Upper lobe of left lung (tissue), 6 donors: ENCODE measurements at places on chromosomes 4 and X. TPM values are rescaled to one million over a fixed set of nuclear protein-coding genes. Genes with fewer than 3 reads are reported as not detected.

GRCh38 chrX:134338527-134338926, 101.5 kb downstream of the CCDC160 start:
- no peak overlapping the region for H3K27ac ChIP-seq
- H3K4me1 ChIP-seq = no peaks in the 10 kb centered on the region
- DNase-seq = no peak
- no peaks in the 10 kb centered on the region for H3K36me3 ChIP-seq
- no peaks in the 10 kb centered on the region for H3K27me3 ChIP-seq
- H3K4me3 ChIP-seq = no peak overlapping the region

- H3K36me3 ChIP-seq = no peaks in the 10 kb centered on the region
- no peak for DNase-seq
- H3K4me3 ChIP-seq = no peak overlapping the region
- no peak overlapping the region for H3K27ac ChIP-seq
Measured at GRCh38 chr4:48660347-48660746, 119.7 kb downstream of the FRYL start.

The IQCM gene
- total RNA-seq = not detected

GRCh38 chrX:28787206-28787605, 200.0 kb downstream of the IL1RAPL1 start:
- no peaks in the 10 kb centered on the region for H3K36me3 ChIP-seq
- DNase-seq = no peak
- no peak overlapping the region for H3K27ac ChIP-seq
- H3K27me3 ChIP-seq = no peaks in the 10 kb centered on the region
- H3K4me3 ChIP-seq = no peak overlapping the region

The HTN1 gene
- total RNA-seq = not detected

GRCh38 chr4:94253036-94253435, 45.4 kb downstream of the SMARCAD1 start:
- no peak for DNase-seq
- H3K4me1 ChIP-seq = no peaks in the 10 kb centered on the region
- no peak overlapping the region for H3K4me3 ChIP-seq
- H3K27me3 ChIP-seq = no peaks in the 10 kb centered on the region
- no peak overlapping the region for H3K27ac ChIP-seq
- peaks cover 46% of the 10 kb centered on the region for H3K36me3 ChIP-seq

GRCh38 chrX:52410439-52411394, 41.9 kb downstream of the XAGE2 start:
- no peak overlapping the region for H3K4me3 ChIP-seq
- DNase-seq = peak; percentile 2
- H3K27me3 ChIP-seq = no peaks in the 10 kb centered on the region
- H3K27ac ChIP-seq = peak overlapping the region; percentile 56
- H3K36me3 ChIP-seq = no peaks in the 10 kb centered on the region

DNA sequence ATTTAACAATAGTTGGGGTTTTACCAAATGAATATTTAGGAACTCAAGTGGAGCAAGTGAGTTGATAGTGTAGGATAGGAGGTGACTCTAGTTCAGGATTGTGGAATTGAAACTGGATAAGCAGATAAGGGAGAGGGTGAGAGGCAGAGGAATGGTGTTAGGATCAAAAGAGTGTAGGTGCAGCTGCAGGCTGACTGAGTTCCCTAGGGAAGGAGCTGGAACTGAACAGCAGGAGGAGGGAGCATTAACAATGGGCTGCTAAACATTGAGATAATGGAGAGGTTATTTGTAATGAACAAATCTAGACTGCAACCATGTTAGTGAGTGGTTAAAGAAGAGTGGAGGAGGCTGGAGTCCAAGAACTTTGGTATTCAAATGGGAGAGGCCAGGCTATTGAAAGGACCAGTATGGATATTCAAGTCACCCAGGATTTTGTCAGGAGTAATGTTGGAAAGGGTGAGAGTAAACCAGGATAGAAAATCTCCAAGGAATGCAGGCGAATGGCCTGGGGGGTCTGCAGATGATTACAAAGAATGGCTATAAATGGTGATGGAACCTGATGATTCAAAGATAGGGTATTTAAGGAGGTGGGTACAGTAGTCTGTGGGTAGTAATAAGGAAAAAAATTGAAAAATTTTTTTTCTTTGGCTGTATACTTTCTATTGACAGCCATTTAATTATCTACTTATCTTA, 497.1 kb upstream of the TENM3 start:
- no peak overlapping the region for H3K27ac ChIP-seq
- no peaks in the 10 kb centered on the region for H3K36me3 ChIP-seq
- no peaks in the 10 kb centered on the region for H3K4me1 ChIP-seq
- H3K4me3 ChIP-seq = no peak overlapping the region

DNA sequence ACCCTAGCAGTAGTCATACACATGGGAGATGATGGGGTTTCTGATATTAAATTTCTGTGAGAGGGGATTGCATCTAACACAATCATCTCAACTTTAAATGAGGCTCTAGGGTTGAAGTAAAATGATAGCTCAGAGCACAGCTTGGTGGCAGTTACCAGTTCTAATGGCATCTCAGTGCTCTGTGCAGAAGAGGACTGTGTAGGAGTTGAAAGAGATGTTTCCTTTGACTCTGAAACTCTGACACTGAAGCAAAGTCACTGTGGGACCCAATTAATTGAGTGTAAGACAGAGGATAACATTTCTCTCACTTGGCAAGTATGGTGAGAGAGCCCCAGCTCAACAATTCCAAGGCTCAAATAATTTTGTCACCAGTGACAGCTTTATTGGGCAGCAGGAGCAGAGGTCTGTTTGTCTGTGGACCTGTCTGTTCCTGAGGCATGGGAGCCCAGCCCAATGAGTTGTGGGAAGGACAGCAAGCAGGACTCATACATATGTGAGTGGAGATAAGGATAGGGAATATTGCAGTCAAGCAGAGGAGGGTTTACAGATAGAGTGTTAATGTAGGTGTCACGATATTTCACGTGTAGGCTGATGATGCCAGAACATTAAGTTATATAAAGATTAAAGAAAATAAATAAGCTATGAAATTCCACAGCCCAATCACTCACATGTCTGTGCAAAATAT, 76.7 kb upstream of the NAF1 start:
- no peaks in the 10 kb centered on the region for H3K4me1 ChIP-seq
- no peaks in the 10 kb centered on the region for H3K27me3 ChIP-seq
- no peak overlapping the region for H3K27ac ChIP-seq
- H3K36me3 ChIP-seq = no peaks in the 10 kb centered on the region

- DNase-seq = no peak
- no peak overlapping the region for H3K27ac ChIP-seq
- no peaks in the 10 kb centered on the region for H3K27me3 ChIP-seq
Measured at GRCh38 chr4:3672465-3672831, 93.7 kb upstream of the ADRA2C start.

- H3K27me3 ChIP-seq = no peaks in the 10 kb centered on the region
- no peak overlapping the region for H3K4me3 ChIP-seq
- H3K27ac ChIP-seq = no peak overlapping the region
- no peak for DNase-seq
- H3K4me1 ChIP-seq = no peaks in the 10 kb centered on the region
Measured at GRCh38 chr4:84672177-84672576, 89.2 kb downstream of the CDS1 start.

DNA sequence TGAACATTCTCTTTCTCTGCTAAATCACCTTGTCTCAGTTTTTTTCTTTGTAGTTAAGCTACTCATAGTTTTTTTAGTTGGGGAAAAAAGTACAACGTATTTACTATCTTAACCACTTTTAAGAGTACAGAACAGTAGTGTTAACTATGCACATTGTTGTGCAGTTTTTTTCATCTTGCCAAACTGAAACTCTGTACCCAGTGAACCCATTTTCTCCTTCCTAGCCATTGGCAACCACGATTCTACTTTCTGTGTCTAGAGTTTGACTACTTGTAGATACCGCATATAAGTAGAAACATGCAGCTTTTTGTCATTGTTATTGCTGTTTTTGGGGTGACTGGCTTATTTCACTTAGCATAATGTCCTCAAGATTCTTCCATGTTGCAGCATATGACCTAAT, 10.0 kb downstream of the N4BP2 start:
- DNase-seq = no peak
- H3K27me3 ChIP-seq = no peaks in the 10 kb centered on the region
- H3K27ac ChIP-seq = no peak overlapping the region
- no peak overlapping the region for H3K4me3 ChIP-seq

The PDGFRA gene
- total RNA-seq = 75.1 TPM

GRCh38 chr4:188903986-188904385, 764.7 kb downstream of the TRIML1 start:
- no peaks in the 10 kb centered on the region for H3K27me3 ChIP-seq
- no peaks in the 10 kb centered on the region for H3K4me1 ChIP-seq
- no peak overlapping the region for H3K4me3 ChIP-seq
- no peak for DNase-seq
- H3K27ac ChIP-seq = no peak overlapping the region

DNA sequence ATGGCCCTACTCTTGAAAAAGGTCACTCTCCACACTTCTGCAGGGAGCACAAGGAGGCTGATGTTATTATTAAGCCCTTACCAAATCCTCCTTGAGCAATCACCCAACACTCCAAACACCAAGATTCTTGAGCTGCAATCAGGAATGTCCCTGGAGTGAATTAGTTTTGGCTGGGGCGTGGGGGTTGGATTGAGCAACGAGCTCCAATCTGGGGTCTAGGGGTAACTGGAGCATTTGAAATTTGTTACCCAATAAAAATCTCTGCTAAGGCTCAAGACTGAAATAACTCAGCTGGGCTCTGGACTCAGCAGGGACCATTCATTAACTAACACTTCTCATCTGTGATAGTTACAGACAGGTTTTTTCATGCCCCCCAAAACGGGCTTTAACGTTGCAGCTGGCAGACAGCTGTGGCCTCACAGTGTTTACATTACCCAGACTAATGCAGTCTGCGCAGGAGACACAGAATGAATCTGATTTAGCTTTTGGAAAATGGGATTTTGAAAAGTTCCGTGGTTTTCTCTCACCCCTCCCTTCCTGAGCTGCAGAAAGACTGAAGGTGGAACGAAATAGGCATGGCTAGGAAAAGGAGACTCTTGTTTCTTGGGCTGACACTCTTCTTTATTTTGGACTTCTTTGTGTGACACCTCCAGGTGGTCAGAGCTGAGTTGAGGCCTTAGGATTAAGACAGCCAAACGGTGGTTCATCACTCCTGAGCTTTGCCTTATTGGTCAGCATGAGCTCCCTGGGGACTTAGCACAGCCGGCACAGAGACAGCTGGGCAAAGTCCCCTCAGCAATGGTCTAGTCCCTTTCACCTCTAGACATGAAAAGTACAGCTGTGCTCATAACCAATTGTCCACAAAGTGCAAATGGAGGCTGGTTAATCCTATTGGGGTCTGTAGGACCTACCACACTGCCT, 26.6 kb downstream of the PLAC1 start:
- no peaks in the 10 kb centered on the region for H3K4me1 ChIP-seq
- no peaks in the 10 kb centered on the region for H3K27me3 ChIP-seq
- no peak overlapping the region for H3K27ac ChIP-seq
- no peaks in the 10 kb centered on the region for H3K36me3 ChIP-seq

GRCh38 chr4:125283707-125284279, 31.0 kb upstream of the FAT4 start:
- H3K4me1 ChIP-seq = peaks cover 7% of the 10 kb centered on the region
- no peaks in the 10 kb centered on the region for H3K36me3 ChIP-seq
- no peak overlapping the region for H3K27ac ChIP-seq
- H3K27me3 ChIP-seq = no peaks in the 10 kb centered on the region

DNA sequence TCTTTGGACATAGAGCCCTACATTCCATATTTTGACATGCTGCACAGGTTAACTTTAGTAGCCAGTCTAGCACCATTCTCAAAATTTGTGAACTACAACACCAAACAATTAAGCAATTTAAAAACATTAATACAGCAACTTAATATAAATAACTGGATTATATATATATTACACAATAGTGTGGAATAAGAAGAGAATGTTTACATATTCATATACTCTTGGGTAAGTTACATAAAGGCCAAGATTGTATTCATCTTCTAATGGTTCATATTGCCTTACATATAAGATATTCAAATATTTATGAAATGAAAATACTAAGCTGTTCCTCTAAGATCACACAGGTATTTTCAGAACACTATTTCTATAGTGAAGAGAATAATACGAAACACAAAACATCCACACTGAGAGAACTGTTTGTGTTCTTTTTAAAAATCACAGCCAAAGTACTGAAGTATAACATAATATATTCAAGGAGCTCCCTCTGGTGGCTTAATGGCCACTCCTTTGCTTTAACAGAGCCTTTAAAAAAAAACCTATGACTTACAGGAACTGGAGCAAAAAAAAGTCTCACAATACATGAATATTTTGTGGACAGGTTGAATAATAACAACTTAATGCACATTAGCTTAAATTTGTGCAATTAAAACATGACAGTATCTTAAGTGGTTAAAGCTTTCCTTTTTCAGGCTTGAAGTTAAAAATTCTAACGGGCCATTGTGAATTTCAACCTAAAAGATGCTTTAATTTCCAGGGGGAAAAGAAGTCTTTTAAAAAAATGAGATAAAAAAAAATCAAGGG, 46.2 kb downstream of the NEK1 start:
- no peaks in the 10 kb centered on the region for H3K4me1 ChIP-seq
- no peak overlapping the region for H3K4me3 ChIP-seq
- H3K27ac ChIP-seq = no peak overlapping the region
- DNase-seq = no peak

GRCh38 chr4:4368809-4369580, 17.9 kb upstream of the NSG1 start:
- DNase-seq = no peak
- no peaks in the 10 kb centered on the region for H3K27me3 ChIP-seq
- H3K27ac ChIP-seq = no peak overlapping the region
- H3K4me3 ChIP-seq = no peak overlapping the region

GRCh38 chrX:17706676-17707075, 30.6 kb upstream of the SCML1 start:
- H3K27me3 ChIP-seq = no peaks in the 10 kb centered on the region
- H3K4me3 ChIP-seq = no peak overlapping the region
- no peaks in the 10 kb centered on the region for H3K36me3 ChIP-seq
- no peak for DNase-seq
- no peaks in the 10 kb centered on the region for H3K4me1 ChIP-seq
- no peak overlapping the region for H3K27ac ChIP-seq

DNA sequence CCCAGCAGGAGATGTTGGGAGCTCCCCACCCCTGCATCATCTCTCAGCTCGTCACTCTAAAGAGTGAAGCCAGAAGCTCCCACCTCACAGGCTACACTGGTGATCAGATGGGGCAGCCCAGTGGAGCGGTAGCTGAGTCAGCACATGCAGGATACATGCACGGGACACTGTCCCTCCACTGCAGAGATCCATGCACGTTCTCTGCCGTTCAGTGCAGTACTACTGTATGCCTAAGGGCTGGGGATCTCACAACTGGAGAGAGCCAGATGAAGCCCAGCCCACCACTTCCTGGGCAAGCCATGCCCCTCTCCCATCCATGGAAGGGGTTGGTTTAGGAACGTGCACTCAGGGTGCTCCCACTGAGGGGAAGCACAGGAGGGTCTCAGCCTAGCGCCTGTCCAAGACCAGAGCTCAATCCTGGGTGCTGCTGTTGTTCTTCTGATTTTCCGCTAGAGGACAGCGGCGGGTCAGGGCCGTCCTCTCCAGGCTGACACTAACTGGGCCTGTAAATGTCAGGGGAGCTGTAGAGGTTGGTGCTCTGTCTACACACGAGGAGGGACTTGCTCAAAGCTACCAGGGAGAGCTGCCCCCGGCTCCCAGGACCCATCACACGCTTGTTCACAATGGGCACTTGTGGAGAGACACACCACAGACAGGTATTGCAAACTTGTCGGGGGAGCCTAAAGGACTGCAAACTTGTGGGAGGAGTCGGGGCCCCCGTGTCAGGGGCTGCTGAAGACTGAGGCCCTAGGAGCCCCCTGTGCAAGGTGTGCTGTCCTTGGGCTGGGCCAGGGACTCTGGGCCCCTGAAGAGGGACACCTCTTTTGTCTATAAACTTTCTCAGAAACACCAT, 18.2 kb upstream of the ABLIM2 start:
- peak; percentile 62 for DNase-seq
- H3K36me3 ChIP-seq = no peaks in the 10 kb centered on the region
- no peaks in the 10 kb centered on the region for H3K27me3 ChIP-seq
- no peak overlapping the region for H3K27ac ChIP-seq

- H3K36me3 ChIP-seq = no peaks in the 10 kb centered on the region
- no peaks in the 10 kb centered on the region for H3K4me1 ChIP-seq
- H3K27ac ChIP-seq = no peak overlapping the region
Measured at GRCh38 chrX:79159800-79160199, 15.3 kb downstream of the GPR174 start.
